ENCODE measurements at places on chromosomes 6 and 20.

- DNase-seq, result no peak
These were observed 553.7 kb upstream of the JARID2 start for GRCh38 chr6:14692208-14692607.

GRCh38 chr20:57667388-57667787 is 42.4 kb downstream of the PMEPA1 start:
- no peak for DNase-seq

- no peak for DNase-seq
These were observed 41.1 kb upstream of the SPACA1 start for GRCh38 chr6:88006557-88006956.

DNA sequence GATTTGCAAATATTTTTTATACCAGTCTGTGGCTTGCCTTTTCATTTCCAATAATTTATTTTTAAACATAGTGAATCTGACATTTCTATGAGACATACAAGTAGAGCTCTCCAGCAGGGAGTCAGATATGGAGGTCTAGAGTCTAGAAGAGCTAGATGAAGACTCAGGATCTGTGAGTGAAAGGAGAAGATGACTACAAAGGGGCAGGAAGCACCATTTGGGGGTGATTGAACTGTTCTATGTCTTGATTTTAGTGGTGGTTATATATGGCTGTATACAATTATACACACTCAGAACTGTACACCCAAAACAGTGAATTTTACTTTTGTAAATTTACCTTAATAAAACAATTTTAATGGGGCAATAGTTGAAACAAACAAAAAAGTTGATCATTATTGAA is 127.9 kb upstream of the BACH2 start:
- no peak for DNase-seq

- no peak for DNase-seq
These were observed 152.7 kb downstream of the LY86 start for GRCh38 chr6:6741264-6741663.

DNA sequence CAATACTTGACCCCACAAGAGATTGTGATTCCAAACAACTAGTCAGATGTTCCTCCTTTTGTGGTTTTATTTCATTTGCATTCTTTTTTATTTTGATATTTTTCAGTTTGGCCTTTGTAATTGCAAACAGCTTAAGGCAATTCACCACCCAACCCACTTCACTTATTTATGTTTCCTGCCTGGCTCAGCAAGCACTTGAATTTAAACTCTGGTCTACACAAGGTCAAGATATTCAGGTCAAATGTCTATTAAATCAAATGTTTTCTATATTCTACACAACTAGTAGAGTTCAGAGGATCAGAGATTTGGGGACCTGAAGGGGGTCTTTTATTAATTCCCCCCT is 100.1 kb downstream of the SGK1 start:
- DNase-seq, result no peak
